Calu3 (cell line): ENCODE measurements at places on chromosomes 5 and 9. TPM values are rescaled to one million over a fixed set of nuclear protein-coding genes. Genes with fewer than 3 reads are reported as not detected.

Gene NTRK2
- total RNA-seq: 1.5 and 2.1 TPM in 2 replicates

Gene GM2A
- 21.1 and 22.4 TPM in 2 replicates for total RNA-seq

Gene LCN10
- total RNA-seq: 0.33 and 1.9 TPM in 2 replicates

DNA sequence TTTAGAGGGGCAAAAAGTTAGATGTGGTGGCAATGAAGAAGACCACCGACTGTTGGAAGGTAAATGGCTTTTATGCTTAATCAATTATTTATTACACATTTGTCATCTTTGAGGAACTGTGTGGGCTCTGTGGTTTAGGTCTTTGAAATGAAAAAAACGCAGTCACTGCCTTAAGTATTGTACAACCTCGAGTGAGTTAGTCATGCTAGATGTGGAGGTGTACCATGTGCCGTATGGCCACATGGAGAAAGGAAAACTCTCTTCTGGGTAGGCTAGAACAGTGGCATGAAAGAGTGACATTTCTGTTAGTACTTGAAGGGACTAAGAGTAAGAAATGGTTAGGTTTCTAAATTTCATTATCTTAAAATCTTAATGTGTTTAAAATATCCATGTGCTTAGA, 166.1 kb downstream of the HACD4 start:
- no peak for DNase-seq
- H3K27ac ChIP-seq: no peak overlapping the region
- no peaks in the 10 kb centered on the region for H3K36me3 ChIP-seq
- no peaks in the 10 kb centered on the region for H3K4me1 ChIP-seq
- no peaks in the 10 kb centered on the region for H3K27me3 ChIP-seq
- H3K4me3 ChIP-seq: no peak overlapping the region

- no peak for DNase-seq
- no peak overlapping the region for H3K4me3 ChIP-seq
- no peaks in the 10 kb centered on the region for H3K4me1 ChIP-seq
- H3K36me3 ChIP-seq: peaks cover 6% of the 10 kb centered on the region
Measured at GRCh38 chr5:38948501-38948900, 102.7 kb downstream of the OSMR start.

DNA sequence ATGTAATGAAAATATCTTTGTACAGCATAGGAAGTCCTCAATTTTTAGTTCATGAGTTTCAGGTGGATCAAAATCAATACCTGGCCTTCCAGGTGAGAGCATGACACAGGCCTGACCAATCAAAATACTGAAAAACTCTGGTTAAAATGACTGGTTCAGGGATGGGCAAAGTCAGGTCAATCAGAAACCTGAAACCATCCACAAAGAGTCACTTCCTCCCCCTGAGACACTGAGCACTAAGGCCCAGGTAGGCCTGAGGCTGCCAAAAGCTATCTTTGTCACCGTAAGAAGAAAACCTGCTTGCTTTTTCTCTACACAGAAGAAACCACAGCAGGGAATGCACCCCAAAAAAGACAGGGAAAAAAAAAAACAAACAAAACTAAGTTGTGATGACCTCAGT, 444.8 kb downstream of the TLR4 start:
- no peaks in the 10 kb centered on the region for H3K36me3 ChIP-seq
- no peaks in the 10 kb centered on the region for H3K27me3 ChIP-seq
- H3K4me1 ChIP-seq: no peaks in the 10 kb centered on the region
- H3K4me3 ChIP-seq: no peak overlapping the region
- DNase-seq: no peak

Gene MLLT3
- total RNA-seq: 22.9 and 23.1 TPM in 2 replicates

DNA sequence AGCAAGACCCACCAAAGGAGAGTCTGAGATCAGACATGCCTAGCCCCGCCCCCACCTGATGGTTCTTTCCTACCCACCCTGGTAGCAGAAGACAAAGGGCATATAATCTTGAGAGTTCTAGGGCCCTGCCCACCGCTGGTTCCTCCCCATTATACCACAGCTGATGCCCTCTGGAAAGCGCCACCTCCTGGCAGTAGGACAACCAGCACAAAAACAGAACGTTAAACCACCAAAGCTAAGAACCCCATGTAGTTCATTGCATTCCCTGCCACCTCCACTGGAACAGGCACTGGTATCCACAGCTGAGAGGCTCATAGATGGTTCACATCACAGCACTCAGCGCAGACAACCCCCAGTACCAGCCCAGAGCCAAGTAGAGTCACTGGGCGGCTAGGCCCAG, 81.2 kb upstream of the TRPC7 start:
- no peak for DNase-seq
- H3K4me3 ChIP-seq: no peak overlapping the region
- no peaks in the 10 kb centered on the region for H3K36me3 ChIP-seq
- H3K4me1 ChIP-seq: no peaks in the 10 kb centered on the region
- H3K27me3 ChIP-seq: peaks cover 32% of the 10 kb centered on the region
- H3K27ac ChIP-seq: no peak overlapping the region

GRCh38 chr5:162496100-162496808, 428.7 kb downstream of the GABRG2 start:
- no peak overlapping the region for H3K27ac ChIP-seq
- no peaks in the 10 kb centered on the region for H3K27me3 ChIP-seq
- no peak overlapping the region for H3K4me3 ChIP-seq
- no peaks in the 10 kb centered on the region for H3K36me3 ChIP-seq
- DNase-seq: no peak
